AG08395 (cell line): ENCODE measurements at places on chromosomes 2 and 18.

GRCh38 chr2:229081411-229081810 is 189.7 kb downstream of the PID1 start:
- DNase-seq, result no peak

- no peak for DNase-seq
Observed at GRCh38 chr2:239178484-239178883, 222.3 kb downstream of the HDAC4 start.

GRCh38 chr18:3451989-3452749 is 2.2 kb downstream of the TGIF1 start:
- peak; percentile 9 for DNase-seq

DNA sequence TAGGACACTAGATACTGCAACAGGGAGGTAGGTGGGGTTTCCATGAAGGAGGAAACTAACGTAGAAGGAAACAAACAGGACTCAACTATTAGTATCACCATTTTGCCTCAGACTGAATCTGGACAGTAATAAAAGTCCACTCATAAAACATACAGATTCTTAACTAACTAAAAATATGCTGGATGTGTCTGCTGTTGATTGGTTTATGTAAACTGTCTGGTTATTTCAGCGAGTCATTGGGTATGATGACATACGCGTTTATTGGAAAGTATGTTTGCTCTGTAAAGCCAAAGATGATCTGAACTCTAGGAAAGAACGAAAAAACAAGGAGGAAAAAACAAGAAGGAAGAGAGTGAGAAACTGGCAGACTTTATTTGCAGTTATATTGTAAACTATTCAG is 1816.1 kb upstream of the LRRTM1 start:
- DNase-seq, result no peak

GRCh38 chr2:96528006-96528699 is 8.4 kb upstream of the ARID5A start:
- no peak for DNase-seq

GRCh38 chr2:157761520-157761919 is 114.6 kb downstream of the ACVR1 start:
- DNase-seq, result peak; percentile 38
